ENCODE measurements at places on chromosomes 2 and 18.

DNA sequence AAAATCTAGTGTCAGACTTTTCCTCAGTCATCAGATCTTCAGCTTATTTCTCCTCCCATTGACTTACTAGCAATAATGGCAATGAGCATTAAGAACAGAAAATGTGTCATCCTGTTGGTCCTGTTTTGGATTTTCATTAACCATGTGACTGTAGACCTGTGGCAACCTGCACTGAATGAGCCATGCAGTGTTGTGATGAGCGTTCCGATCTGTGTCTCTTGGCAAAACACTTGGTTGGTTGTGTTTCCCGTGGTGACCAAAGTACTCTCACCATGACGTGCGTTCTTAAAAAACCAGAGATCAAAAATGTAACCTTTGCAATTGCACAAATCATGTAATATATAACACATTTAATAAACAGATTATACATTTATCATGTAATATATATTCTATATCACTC, 138.6 kb downstream of the MAP3K20 start:
- DNase-seq: no peak

DNA sequence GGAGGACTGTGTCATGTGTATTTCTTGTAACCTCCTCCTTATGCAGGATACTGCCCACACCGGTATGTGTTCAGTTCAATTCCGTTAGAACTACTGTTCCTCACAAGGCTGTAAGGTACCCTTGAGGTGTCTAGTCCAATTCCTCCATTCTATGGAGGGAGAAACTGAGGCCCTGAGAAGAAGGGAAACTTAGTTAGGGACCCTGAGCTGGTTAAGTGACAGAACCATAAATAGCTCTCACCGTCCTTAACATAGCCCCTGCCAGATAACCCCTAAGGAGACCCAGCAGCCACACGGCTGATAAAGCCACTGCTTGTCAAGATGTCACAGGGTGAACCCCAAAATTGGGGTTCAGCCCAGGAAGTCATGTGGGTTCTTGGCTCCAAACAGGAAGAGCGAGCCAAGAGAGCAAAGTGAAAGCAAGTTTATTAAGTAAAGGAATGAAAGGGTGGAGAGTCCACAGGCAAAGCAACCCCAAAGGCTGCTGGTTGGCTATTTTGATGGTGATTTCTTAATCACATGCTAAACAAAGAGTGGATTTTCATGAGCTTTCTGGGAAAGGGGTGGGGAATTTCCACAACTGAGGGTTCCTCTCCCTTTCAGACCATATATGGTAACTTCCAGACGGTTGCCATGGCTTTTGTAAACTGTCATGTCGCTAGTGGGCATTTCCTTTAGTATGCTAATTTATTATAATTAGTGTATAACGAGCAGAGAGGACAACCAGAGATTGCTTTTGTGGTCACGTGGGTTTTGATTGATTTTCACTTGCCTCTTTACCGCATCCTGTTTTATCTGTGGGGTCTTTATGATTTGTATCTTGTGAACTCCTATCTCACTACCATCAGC, 83.4 kb upstream of the RTN4 start:
- peak; percentile 89 for DNase-seq

- peak; percentile 59 for DNase-seq
These were observed 47.5 kb downstream of the ZFP36L2 start for GRCh38 chr2:43178602-43179542.

DNA sequence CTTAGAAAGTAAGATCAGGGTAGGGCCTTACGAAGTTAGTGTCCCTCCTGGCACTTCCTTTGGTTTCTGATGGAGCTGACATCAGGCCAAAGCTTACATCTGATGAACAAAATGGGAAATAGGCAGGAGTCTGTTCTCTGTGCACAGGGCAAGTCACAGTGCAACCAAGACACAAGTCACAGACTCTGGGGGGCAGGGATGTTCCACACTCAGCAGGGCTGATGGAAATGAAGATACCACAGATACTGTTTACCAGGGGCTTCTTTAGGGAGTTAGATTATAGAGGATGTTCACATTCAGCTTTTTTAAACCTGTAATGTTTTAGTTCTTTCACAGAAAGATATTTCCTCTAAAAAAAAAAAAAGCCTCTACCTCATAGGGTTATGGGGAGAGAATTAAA, 106.2 kb upstream of the EPC2 start:
- DNase-seq: no peak

- DNase-seq: no peak
These were observed 96.9 kb upstream of the RMP24 start for GRCh38 chr18:35875566-35875965.

DNA sequence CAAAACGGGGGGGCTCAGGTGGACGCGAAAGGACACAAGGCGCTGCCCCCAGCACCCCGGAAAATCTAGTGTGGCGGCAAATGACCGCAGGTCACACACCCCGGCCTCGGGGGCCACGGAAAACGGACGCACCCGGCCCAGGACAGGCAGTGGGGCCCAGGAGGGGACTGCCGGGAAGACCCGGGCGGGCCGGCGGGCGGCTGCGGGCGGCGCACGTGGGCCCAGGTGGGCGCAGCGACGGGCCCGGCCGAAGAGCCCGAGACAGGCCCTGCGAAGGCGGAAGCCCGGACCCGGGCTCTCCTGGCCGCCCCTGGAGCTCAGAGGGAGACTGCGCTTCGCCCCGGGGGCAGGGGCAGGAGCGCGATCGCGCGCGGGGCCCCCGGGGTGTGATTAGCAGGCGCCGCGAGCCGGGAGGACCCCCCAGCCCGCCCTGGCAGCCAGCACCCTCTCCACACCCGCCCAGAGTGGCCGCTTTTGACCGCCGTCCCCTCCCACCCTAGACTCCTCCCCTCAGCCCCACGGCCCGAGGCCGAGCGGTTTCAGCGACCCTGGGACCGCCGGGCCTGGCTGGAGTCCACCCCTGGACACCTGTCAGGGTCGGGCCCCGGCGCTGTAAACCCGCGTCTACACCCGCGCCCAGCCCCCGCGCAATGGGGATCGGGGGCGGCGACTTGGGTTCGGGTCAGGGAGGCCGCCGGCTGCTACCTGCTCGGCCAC, 773 bp downstream of the MBP start:
- DNase-seq: no peak

DNA sequence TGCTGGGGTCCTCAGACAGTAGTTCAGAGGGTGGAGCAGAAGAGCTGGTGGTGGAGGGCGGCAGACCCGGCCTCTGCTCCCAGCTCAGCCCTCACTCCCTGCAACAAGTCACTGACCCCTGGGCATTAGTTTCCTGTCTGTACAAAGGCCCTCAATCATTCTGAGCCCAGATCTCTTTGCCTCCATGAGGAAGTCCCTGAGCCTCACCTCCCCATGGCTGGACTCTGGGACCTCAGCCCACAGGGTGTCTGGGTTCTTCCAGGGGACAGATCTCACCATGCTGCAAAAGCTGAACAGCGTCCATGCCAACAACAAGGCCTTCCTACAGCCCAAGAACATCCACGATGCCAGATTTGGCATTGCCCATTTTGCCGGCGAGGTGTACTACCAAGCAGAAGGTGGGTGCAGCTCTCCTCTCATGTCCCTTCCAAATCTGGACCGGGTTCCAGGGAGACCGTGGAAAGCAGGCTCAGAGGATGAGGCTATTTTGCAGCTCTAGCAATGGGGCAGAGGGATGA, 49.1 kb downstream of the MYO7B start:
- no peak for DNase-seq

DNA sequence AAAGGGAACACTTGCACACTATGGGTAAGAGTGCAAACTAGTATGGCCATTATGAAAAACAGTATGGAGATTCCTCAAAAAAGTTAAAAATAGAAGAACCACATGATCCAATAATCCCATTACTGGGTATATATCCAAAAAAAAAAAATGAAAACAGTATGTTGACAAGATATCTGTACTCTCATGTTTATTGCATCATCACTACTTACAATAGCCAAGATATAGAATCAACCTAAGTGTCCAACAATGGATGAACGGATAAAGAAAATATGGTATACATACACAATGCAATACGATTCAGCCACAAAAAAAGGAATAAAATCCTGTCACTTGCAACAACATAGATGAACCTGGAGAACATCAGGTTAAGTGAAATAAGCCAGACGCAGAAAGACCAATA, 73.3 kb downstream of the LOXHD1 start:
- no peak for DNase-seq

GRCh38 chr2:185201063-185201462, 537.5 kb upstream of the FSIP2 start:
- DNase-seq: no peak

DNA sequence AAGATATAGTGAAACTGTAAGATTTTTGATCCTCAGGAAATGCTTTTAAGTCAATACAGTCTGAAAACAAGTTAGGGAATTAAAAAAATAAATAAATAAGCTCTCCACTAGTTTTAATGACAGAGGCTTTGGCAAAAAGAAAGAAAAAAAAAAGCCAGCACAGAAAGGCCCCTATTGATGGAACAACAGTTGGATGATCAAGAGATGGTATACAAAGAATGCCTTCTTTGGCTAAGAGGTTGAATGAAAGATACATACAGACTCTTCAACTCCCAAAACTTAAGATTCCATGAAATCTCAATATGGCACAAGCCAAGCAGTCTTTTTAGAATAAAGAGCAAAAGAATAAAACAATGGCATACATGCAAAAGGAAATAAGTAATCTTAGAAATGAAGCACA, 64.0 kb upstream of the GALNT5 start:
- no peak for DNase-seq

DNA sequence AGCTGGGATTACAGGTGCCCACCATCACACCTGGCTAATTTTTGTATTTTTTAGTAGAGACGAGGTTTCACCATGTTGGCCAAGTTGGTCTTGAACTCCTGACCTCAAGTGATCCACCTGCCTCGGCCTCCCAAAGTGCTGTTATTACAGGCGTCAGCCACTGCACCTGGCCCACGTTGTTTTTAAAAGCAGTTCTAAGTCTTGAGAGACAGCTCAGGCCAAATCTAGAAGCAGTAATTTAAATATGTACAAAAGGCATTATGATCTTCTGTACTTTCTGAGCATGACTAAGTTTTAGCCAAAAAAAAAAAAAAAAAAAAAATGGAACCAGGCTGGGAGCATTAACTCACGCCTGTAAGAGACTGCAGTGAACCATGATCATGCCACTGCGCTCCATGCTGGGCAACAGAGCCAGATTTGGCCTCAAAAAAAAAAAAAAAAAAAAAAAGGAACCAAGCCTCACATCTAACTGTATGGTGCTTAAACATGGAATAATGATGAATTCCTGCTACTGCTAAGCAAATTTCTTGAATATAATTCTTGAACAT, 4.0 kb downstream of the ABHD3 start:
- no peak for DNase-seq

GRCh38 chr18:12837747-12838146, 46.3 kb downstream of the PTPN2 start:
- no peak for DNase-seq

GRCh38 chr2:191255756-191256312, 10.6 kb downstream of the MYO1B start:
- DNase-seq: no peak

DNA sequence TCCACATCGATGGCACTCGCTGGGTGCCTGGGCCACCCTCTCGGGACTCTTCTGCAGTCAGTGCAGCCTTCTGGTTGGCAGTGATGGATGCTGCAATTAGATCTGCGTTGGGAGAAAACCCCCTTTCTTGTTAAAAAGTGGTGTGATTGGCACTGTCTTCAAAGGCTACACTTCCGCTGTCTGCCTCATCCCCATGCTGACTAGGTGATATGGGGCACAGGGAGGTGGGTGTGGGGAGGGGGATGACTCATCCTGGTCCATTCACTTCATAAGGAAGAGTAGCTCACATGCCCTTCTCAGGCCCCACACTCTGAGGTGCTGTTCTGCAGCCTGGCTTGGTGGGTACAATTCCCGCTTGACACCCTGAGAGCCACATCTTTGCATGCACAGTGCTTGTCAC, 77.4 kb downstream of the THNSL2 start:
- DNase-seq: no peak

- DNase-seq: peak; percentile 61
These were observed 81.5 kb downstream of the BCL2 start for GRCh38 chr18:63237881-63238692.

DNA sequence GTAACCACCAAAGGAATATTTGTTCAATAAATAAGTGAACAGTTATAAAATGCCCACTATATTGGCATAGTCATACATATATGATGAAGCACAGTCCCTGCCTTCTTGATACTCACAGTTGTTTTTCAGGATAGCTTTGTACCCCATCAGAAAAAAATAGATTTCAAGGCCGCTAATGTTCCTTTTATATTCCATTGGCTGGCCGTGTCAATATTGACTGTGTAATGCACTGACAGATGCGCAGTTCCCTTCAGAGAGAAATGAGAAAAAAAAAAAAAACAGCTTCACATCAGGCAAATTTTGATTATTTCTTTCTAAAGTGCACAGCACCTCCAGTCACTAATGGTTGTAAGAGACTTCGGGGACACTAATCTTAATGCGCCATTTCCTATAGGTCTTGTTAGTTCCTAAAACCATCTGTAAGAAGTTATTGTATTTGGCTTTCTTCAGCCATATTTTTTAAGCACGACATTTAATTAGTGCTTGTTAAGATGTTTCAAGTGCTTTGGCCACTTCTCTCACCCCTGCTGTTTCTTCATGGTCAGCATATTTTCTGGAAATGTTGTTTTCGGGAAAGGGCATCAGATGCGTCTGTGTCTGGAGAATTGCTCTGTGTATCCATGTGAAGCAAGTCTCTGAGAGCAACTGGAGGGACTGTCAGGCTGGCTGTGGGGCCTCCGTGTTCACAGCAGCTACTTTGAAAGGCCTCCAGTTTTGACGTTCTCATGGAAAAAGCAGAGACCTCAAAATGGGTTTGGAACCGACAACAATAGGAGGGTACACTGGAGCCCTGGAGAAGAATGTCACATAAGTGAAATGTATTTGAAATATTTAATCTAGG, 378.3 kb downstream of the MTX2 start:
- no peak for DNase-seq

DNA sequence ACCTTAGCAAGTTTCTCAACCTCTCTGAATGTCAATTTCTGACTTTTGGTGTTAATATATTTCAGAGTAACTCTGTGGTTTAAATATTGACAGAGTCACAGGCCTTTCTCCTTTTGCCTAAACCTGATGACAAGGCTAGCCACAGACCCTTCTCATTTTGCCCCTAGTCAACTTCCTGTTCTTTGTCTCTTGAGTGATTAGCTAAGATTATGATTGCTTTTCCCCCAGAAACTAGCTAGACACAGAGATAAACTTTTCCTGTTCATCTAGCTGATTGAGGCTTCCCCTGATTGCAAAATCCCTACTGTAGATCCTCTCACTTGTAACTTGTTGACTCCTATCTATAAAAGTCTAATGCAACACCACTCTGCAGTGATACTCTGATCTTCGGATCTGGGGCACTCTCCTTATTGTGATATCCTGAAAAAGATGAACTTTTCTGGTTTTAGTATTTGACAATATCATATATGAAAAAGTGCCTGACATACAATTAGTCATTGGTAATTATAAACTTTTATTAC, 241.4 kb downstream of the ZNF385B start:
- no peak for DNase-seq

DNA sequence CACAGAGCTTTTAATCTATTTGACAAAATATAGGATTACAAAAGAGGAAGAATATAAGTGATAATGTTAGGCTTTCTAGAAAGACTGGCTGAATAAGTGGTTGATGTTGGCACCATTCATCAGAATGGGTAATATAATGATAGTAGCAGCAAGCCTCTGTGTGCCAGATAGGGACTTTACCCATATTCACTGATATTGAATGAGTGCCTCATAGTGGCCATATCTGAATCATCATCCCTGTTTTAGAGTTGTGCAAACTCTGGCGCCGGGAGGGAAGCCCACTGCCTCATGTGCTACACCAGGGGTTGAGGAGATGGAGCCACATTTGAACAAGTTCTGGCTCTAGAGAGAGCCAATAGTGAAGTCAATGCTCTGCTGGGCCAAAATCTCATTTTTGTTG, 368.7 kb upstream of the CRIM1 start:
- DNase-seq: no peak
